AML-193 (cell line): ENCODE measurements at places on chromosomes 6 and 20.

DNA sequence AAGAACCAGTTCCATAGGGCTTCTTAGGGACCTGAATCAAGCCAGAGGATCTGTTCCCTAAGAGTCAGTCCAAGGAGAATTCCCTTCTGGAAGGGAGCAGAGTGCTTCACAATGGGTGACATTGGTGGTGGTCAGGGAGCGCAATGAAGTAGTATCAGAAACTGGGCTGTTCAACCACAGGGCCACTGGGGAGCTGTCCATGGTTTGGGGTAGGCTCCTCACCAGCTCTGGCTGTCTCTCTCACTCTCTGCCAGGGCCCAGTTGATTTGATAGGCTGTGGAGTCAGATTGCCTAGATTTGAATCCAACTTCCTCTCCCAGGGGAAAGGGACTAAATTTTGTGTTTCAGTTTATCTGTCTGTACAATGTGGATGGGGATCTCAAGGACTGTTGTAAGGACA lies 36.7 kb upstream of the CHD6 start:
- DNase-seq: no peak

- no peak for DNase-seq
These were observed 158.7 kb downstream of the UBE3D start for GRCh38 chr6:82906951-82907350.

GRCh38 chr6:76250666-76251065 lies 178.2 kb upstream of the IMPG1 start:
- no peak for DNase-seq

DNA sequence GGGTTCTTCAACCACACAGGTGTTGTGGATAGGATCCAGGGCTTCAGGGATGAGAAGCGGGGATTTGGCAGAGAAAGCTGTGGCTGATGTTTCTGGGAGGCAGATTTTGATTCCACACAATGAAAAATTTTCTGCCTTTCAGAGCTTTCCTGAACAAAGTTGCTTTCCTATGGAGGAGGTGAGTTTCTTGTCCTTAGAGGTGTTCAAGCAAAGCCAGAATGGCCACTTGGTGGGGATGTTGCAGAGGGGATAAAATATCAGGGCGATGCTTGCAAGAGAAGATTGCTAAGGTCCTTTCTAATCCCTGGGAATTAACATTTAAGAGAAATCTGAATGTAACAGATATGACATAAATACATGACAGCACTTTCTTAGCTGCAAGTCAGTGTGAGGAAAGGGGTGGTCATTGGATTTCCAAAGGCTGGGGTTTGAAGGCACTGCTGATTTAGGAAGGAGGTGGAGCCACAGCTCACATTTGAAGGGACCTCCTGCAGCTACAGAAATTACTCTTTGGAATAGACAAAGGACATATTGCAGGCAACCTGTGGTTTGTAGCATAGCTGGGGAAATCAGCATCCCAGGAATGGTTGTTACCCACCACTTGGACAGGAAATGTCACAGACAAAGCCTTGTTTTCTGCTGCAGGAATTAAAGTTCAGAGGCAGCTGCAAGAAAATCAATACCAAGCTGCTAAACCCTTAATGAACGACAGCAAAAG lies 271.1 kb upstream of the CHD6 start:
- no peak for DNase-seq

- no peak for DNase-seq
These were observed 10.5 kb downstream of the KDM1B start for GRCh38 chr6:18165751-18166150.

- DNase-seq: no peak
These were observed 14.6 kb upstream of the TIAM2 start for GRCh38 chr6:154980273-154981078.

GRCh38 chr20:54254596-54254995 lies 46.7 kb downstream of the PFDN4 start:
- DNase-seq: no peak

- no peak for DNase-seq
These were observed 92.9 kb downstream of the NFATC2 start for GRCh38 chr20:51449498-51450220.

GRCh38 chr6:133166766-133167165 lies 74.4 kb upstream of the EYA4 start:
- DNase-seq: no peak

DNA sequence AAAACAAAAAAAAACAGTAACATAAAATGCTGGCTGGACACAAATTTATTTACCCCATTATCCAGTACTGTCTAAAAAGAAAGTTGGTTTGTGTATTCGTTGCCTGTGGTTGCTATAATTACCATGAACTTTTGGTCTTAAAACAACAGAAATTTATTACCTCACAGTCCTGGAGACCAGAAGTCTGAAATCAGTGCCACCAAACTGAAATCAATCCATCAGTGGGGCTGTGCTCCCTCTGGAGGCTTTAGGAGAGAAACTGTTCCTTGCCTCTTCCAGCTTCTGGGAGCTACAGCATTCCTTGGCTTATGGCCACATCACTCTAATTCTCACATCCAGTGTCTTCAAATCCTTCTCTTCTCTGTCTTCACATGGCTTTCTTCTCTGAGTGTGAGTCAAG lies 79.4 kb downstream of the SNX5 start:
- no peak for DNase-seq

- DNase-seq: no peak
These were observed 70.4 kb upstream of the FUCA2 start for GRCh38 chr6:143581835-143582480.

DNA sequence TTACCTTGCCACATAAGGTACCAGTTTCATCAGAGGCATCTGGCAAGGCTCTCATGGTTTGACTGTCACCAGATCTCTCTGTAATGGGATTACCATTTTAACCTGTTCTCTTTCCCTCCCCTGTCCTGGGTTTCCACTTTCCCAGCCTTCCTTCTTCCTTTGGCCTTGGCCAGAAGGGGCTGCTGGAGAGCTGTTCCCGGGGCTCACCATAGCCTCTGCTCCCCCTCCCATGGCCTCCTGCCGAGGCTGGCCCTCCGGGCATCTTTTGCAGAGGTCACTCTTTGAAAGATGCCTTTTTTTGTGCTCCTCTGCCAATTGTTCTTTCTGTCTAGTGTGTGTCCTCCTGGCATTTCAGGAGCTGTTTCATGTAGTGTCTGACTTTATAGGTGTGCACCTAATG lies 100.7 kb upstream of the SCP2D1 start:
- no peak for DNase-seq

- no peak for DNase-seq
These were observed 27.8 kb downstream of the ADGRG6 start for GRCh38 chr6:142329486-142330113.

- DNase-seq: peak; percentile 21
These were observed 28.6 kb upstream of the NOTCH4 start for GRCh38 chr6:32252331-32253009.

- DNase-seq: no peak
These were observed 2.9 kb upstream of the SNRPB start for GRCh38 chr20:2473516-2473915.

DNA sequence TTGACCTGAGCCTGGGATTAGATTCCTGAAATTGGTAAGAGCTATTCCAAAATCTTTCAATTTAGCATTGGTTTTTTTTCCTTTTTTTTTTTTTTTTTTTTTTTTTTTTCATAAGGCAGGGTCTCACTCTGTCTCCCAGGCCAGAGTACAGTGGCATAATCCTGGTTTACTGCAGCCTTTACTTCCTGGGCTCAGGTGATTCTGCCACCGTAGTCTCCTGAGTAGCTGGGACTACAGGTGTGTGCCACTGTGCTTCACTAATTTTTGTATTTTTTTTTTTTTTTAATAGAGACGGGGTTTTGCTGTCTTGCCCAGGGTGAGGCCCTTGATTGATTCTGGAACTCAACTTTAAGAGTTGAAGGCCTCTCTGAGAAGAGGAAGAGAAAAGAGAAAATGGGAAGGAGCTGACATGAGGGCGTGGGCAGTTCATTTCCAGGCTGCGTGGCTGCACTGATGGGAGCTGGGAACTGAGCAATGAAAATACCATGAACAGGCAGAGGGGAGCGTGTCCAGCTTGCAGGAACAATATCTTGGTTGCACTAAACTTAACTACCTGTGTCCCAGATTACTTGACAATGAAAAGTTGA lies 24.6 kb downstream of the KDM1B start:
- DNase-seq: no peak

DNA sequence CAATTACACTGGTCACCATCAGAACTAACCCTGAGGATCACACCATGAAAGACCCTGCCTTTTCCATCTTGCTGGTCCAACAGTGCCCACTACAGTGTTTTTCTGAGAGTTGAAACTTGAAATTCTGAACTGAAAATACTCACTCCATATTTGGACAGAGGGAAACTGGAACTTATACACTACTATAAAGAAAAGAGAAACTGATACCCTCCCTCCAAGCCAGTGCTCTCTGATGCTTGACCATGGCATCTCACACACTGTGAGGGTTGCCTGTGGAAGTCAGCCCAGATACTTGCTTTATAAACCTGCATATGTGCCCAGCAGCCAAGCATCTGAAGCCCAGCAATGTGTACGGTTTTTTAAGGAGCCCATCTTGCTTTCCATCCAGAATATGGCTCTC lies 108.7 kb downstream of the FOXA2 start:
- no peak for DNase-seq

DNA sequence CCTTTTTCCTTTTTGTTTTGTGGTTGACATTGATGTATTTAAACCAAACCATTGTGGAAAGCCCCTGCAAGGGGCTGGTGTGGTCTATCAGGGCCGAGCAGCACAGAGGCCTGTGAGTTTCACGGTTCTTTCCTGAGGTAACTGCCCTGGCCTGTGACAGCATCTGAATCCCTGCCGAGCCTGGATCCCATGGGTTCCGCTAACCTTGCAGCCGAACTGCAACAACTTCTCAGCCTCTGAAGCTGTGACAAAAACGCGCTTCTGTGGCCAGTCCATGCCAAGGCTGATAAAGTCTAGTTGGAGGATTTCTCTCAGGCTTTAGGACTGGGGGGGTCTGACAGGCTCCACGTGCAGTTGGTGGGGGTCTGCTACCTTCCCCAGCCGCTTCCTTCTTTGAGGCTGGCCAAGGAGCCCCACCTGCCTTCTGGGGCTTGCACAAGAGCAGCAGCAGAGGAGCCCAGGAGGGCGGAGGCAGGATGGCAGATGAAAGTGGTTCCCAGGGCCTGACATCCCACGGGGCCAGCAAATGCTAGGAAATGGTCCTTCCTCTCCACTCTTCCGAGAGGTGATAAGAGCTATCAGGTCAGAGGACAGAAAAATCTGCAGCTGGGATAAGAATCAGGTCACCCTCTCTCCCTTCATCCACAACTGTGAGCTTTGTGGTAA lies 150.9 kb downstream of the PREX1 start:
- DNase-seq: no peak
